ENCODE measurements at places on chromosomes 4 and X. TPM values are rescaled to one million over a fixed set of nuclear protein-coding genes. Genes with fewer than 3 reads are reported as not detected.

Gene IQCM
- not detected for total RNA-seq

Gene CDKL2
- 0.38 TPM for total RNA-seq

Gene GRIA3
- not detected for total RNA-seq

Gene TASL
- 0.75 TPM for total RNA-seq

Gene CXCL6
- not detected for total RNA-seq

Gene GNPDA2
- total RNA-seq = 9.0 TPM

Gene SLC10A7
- total RNA-seq = 8.7 TPM

Gene TCEAL5
- total RNA-seq = not detected

Gene MAGEB2
- total RNA-seq = not detected

Gene IL2
- 3.7 TPM for total RNA-seq

- H3K27me3 ChIP-seq = no peaks in the 10 kb centered on the region
- H3K27ac ChIP-seq = no peak overlapping the region
- H3K4me3 ChIP-seq = no peak overlapping the region
- DNase-seq = peak; percentile 29
Observed at GRCh38 chr4:88659055-88659889, 38.4 kb downstream of the NAP1L5 start.

DNA sequence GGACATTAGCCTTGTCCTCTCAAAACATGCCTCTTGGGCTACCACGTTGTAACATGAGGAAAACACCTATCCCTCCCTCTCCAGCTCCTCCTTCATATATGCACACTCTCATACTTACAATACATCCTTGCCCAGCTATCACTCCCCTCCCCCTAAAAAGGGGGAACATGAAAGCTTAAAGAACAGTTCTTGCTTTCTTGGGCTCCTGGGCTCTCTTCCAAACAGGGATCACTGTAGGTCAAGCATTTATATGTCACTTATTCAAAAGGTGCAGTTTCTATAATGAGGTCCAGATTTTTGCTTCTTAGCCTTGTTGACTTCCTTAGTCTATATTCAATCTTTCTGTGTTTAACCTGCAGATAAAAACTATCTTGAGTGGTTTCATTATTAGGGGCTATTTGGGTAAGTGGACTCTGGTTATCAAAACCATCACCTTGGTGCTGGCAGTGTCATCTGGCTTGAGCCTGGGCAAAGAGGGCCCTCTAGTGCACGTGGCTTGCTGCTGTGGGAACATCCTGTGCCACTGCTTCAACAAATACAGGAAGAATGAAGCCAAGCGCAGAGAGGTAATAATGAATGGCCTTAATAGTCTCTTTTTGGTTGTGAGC is 119.4 kb downstream of the AKAP4 start:
- DNase-seq = no peak
- no peaks in the 10 kb centered on the region for H3K4me1 ChIP-seq
- no peak overlapping the region for H3K27ac ChIP-seq
- no peaks in the 10 kb centered on the region for H3K36me3 ChIP-seq
- H3K27me3 ChIP-seq = no peaks in the 10 kb centered on the region
- H3K4me3 ChIP-seq = no peak overlapping the region

DNA sequence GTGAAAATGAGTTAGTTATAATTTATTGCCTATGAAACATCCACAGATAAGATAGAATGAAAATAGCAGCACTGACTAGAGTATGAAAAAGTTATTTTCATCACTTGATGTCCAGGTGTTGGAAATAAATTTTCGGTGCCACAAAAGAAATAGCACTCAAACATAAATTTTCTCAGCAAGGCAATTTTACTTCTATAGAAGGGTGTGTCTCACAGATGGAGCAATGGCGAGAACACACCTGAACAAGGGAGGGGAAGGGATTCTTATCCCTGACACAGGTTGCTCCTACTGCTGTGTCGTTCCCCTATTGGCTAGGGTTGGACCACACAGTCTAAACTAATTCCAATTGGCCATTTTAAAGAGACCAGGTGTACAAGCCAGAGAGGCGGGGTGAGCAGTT is 13.3 kb upstream of the VAMP7 start:
- H3K4me3 ChIP-seq = no peak overlapping the region
- no peak overlapping the region for H3K27ac ChIP-seq
- no peak for DNase-seq

- H3K27ac ChIP-seq = no peak overlapping the region
- no peak overlapping the region for H3K4me3 ChIP-seq
Observed at GRCh38 chrX:33416273-33416805, 205.0 kb upstream of the DMD start.

DNA sequence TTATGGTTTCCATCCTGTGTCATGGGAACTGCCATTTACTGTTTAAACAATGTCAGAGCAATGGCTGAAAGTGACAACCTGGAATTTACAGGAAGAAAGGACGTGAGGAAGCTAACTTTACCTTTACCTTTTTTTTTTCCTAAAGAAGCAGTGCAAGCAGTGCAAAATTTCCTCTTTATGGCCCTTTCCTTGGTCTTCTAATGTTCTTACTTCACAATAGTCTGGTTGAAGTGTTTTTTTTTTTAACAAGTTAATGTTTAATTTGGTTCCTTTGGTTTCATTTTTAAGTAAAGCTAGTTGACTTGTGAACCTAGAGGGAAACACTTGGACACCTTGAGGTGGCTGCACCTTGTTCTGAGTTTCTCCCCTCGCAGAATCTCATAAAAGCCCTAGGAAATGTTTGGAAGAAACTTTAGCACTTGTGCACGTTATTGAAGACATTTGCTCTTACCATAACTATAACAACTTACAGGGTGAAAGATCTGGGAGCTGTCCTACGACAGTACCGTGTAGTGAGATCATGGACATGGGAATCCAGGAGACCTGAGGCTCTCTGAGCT is 1.8 kb downstream of the SGMS2 start:
- no peak overlapping the region for H3K4me3 ChIP-seq
- H3K27ac ChIP-seq = no peak overlapping the region
- H3K4me1 ChIP-seq = peaks cover 10% of the 10 kb centered on the region
- DNase-seq = no peak
- H3K36me3 ChIP-seq = no peaks in the 10 kb centered on the region
- peaks cover 27% of the 10 kb centered on the region for H3K27me3 ChIP-seq

- H3K4me3 ChIP-seq = no peak overlapping the region
- no peak for DNase-seq
- no peak overlapping the region for H3K27ac ChIP-seq
- no peaks in the 10 kb centered on the region for H3K27me3 ChIP-seq
Observed at GRCh38 chr4:85732124-85732523, 257.2 kb downstream of the ARHGAP24 start.

GRCh38 chr4:12770351-12770750 is 713.8 kb downstream of the RAB28 start:
- DNase-seq = no peak
- H3K4me3 ChIP-seq = no peak overlapping the region
- H3K4me1 ChIP-seq = no peaks in the 10 kb centered on the region
- no peaks in the 10 kb centered on the region for H3K36me3 ChIP-seq
- no peaks in the 10 kb centered on the region for H3K27me3 ChIP-seq

GRCh38 chr4:24656906-24657305 is 72.6 kb upstream of the DHX15 start:
- H3K27ac ChIP-seq = no peak overlapping the region
- H3K4me1 ChIP-seq = peaks cover 3% of the 10 kb centered on the region
- no peak for DNase-seq
- H3K36me3 ChIP-seq = no peaks in the 10 kb centered on the region

- no peaks in the 10 kb centered on the region for H3K36me3 ChIP-seq
- H3K4me3 ChIP-seq = no peak overlapping the region
- no peaks in the 10 kb centered on the region for H3K27me3 ChIP-seq
- DNase-seq = no peak
Observed at GRCh38 chr4:84563002-84563401, 19.9 kb upstream of the CDS1 start.

- peak; percentile 53 for DNase-seq
- peaks cover 16% of the 10 kb centered on the region for H3K4me1 ChIP-seq
- no peaks in the 10 kb centered on the region for H3K27me3 ChIP-seq
- H3K36me3 ChIP-seq = no peaks in the 10 kb centered on the region
- H3K27ac ChIP-seq = no peak overlapping the region
Observed at GRCh38 chr4:87559090-87559837, 30.1 kb upstream of the SPARCL1 start.

GRCh38 chr4:143383005-143383574 is 46.4 kb downstream of the GAB1 start:
- no peaks in the 10 kb centered on the region for H3K4me1 ChIP-seq
- no peaks in the 10 kb centered on the region for H3K27me3 ChIP-seq
- H3K27ac ChIP-seq = no peak overlapping the region

DNA sequence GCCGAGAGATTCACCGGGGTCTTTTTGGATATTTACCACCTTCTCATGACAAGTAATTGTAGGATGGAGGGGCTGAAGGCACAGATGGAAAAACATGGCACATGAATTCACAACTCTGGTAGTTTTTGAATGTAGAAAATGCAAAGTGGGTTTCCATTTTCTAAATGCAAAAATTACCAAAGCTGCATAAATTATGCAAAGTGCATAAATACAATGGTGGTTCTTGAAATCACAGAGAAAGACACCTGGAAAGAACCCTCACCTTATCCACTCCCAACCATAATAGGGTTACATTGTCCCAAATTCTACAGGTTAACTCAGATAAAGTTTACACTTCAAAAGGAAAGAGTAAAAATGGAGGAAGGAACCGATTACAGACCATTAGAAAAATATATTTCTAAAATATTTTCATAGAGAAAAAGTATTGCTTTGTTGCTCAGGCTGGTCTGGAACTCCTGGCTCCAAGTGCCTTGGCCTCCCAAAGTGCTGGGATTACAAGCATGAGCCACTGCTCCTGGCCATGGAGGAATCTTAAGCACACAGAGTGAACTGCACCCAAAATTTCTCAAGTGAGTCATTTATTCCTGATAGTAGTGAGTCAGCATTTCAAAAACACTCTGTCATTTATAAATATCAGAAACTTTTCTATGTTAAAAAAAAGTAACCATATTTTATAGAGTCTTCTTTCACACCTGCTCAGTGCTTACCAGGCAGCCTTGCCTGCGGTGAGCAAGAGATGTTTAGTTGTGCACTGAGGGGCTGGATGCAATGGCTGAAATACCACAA is 101.4 kb downstream of the FIP1L1 start:
- DNase-seq = no peak
- H3K27ac ChIP-seq = no peak overlapping the region
- peaks cover 2% of the 10 kb centered on the region for H3K27me3 ChIP-seq
- no peaks in the 10 kb centered on the region for H3K36me3 ChIP-seq
- H3K4me3 ChIP-seq = no peak overlapping the region
- no peaks in the 10 kb centered on the region for H3K4me1 ChIP-seq

GRCh38 chr4:127417885-127418535 is 214.7 kb upstream of the INTU start:
- H3K4me3 ChIP-seq = no peak overlapping the region
- H3K4me1 ChIP-seq = no peaks in the 10 kb centered on the region
- H3K27me3 ChIP-seq = no peaks in the 10 kb centered on the region

GRCh38 chr4:5874811-5875449 is 18.0 kb downstream of the CRMP1 start:
- H3K4me1 ChIP-seq = no peaks in the 10 kb centered on the region
- no peak overlapping the region for H3K27ac ChIP-seq
- no peak overlapping the region for H3K4me3 ChIP-seq
- no peaks in the 10 kb centered on the region for H3K36me3 ChIP-seq
- H3K27me3 ChIP-seq = no peaks in the 10 kb centered on the region
- DNase-seq = no peak

GRCh38 chrX:48715876-48716502 is 19.5 kb downstream of the SUV39H1 start:
- H3K4me3 ChIP-seq = no peak overlapping the region
- peak overlapping the region; percentile 22 for H3K27ac ChIP-seq
- no peaks in the 10 kb centered on the region for H3K27me3 ChIP-seq
- no peak for DNase-seq
- H3K36me3 ChIP-seq = no peaks in the 10 kb centered on the region

DNA sequence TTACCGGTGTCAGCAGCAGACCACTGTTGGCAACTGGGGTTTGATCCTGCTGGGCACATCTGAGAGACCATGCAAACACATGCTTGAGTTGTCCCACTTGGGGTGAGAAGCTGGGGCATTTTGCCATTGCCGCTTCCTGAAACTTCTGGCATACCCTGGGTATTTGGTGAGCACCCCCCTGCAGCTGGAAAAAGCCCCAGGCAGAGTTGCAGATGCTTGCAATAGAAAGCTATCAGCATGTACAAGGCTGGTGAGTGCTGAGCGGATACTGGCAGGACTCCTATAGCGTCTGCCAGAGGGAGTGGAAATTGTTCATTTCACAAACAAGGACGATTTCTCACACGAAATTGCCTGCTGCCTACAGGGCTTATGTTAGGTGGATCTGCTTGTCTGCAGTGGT is 32.3 kb downstream of the SUPT20HL1 start:
- DNase-seq = no peak
- H3K27me3 ChIP-seq = no peaks in the 10 kb centered on the region
- no peak overlapping the region for H3K27ac ChIP-seq
- no peaks in the 10 kb centered on the region for H3K4me1 ChIP-seq
- no peak overlapping the region for H3K4me3 ChIP-seq

GRCh38 chr4:5824227-5824626 is 68.7 kb downstream of the CRMP1 start:
- H3K36me3 ChIP-seq = no peaks in the 10 kb centered on the region
- no peak for DNase-seq
- H3K27me3 ChIP-seq = no peaks in the 10 kb centered on the region

- no peaks in the 10 kb centered on the region for H3K36me3 ChIP-seq
- DNase-seq = no peak
- no peaks in the 10 kb centered on the region for H3K27me3 ChIP-seq
- no peak overlapping the region for H3K27ac ChIP-seq
- H3K4me1 ChIP-seq = peaks cover 15% of the 10 kb centered on the region
- no peak overlapping the region for H3K4me3 ChIP-seq
Observed at GRCh38 chr4:150999086-150999485, 16.0 kb downstream of the LRBA start.

DNA sequence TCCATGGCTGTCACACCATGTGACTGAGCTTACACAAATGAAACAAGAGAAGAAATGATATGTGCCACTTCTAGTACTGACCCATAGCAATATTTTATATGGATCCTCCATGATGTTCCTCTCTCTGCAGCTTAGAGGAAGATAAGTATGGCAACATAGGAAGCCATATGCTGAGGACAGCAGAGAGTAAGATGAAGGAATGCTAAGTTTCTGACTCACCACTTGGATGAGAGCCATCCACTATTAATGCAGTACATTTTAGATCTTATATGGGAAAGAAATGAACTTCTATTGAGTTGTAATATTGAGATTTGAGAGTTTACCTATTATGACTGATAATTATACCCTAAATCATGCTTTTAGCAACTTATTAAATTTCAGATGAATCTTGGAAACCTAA is 386.9 kb upstream of the MAOA start:
- H3K4me3 ChIP-seq = no peak overlapping the region
- no peaks in the 10 kb centered on the region for H3K4me1 ChIP-seq
- no peaks in the 10 kb centered on the region for H3K36me3 ChIP-seq
- H3K27ac ChIP-seq = no peak overlapping the region
- no peaks in the 10 kb centered on the region for H3K27me3 ChIP-seq
- no peak for DNase-seq

GRCh38 chrX:28802625-28803024 is 215.4 kb downstream of the IL1RAPL1 start:
- H3K4me3 ChIP-seq = no peak overlapping the region
- H3K4me1 ChIP-seq = no peaks in the 10 kb centered on the region

All from CD4-positive, alpha-beta T cell (primary cell).